ENCODE measurements at places on chromosomes 2 and 18.

DNA sequence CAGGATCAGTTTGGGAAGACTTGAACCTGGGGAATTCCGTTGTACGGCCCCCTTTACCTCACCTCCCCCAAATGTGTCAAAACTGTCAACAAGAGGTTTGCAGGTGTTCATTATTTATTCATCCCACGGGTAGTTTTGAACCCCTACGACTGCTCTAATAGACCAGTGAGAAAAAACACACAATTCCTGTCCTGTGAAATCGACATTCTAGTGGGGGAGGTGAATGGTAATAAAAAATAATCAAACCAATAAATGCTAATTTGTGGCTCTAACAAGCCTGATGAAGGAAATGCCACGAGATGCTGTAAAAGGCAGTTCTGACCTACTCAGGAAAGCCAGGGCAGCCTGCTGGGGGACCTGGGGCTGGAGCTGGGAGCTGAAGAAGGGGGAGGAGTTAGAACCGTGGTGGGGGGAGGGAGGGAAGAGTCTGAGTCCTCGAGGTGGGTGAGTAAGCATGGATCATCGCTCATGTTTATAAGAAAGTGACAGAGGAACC lies 463 bp upstream of the DNAJB2 start:
- DNase-seq, result no peak

DNA sequence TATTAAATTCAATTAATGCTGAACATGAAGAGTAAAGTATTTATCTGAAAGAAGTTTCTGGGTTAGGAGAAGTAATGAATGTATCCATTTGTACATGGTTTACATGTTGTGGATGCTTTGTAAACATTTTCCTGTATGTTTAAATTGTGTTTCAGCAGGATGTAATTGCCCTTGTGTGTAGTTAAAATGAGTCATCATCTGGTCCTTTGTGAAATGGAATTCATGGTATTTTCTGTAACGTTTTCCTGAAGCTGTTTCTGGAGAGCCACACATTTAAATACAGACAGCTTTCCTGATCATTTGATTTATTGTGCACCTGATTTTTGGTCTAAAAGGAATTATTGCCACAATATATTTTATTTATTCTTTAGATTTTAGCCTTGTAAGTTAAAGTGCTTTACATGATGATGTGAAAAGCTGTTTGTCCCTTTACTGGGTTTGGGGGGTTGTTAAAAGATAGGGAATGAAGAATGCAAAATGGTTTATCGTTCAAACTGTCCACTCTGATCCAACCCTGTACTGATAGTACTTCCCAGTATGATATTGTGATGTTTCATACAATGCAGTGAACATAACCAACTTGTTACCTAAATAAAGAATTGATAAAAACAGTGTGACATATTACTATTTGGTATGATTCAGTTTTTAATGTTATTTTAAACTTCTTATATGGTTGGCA lies 41.7 kb upstream of the SLC3A1 start:
- DNase-seq, result no peak

DNA sequence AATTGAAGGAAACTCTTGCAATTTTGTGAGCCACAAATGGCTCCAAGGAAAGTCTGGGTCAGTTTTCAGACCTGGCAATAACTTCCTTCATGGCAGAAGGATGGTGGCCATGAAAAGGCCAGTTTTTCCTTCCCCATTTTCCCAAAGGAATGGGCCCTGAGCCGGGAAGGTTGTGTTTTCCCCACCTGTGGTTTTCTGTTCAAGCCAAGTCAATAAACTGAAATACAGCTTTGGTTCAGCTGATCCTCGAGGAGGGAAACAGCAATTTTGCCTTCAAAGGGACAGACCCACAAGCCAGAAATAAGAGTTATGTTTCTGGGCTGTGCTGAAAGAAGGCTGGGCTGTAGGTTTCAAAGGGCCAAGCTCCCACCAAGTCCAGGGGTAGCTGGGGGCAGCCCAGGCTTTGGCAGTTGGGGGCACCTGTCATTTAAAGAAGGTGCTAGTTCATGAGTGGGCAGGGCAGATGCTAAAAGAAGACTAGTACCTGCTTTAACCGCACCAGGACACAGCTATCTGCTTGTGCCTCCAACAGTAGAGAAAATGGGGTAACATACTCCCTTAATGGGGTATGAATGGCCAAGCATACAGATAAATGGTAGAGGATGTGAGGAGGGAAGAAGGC lies 97.0 kb downstream of the TTC32 start:
- DNase-seq, result no peak

DNA sequence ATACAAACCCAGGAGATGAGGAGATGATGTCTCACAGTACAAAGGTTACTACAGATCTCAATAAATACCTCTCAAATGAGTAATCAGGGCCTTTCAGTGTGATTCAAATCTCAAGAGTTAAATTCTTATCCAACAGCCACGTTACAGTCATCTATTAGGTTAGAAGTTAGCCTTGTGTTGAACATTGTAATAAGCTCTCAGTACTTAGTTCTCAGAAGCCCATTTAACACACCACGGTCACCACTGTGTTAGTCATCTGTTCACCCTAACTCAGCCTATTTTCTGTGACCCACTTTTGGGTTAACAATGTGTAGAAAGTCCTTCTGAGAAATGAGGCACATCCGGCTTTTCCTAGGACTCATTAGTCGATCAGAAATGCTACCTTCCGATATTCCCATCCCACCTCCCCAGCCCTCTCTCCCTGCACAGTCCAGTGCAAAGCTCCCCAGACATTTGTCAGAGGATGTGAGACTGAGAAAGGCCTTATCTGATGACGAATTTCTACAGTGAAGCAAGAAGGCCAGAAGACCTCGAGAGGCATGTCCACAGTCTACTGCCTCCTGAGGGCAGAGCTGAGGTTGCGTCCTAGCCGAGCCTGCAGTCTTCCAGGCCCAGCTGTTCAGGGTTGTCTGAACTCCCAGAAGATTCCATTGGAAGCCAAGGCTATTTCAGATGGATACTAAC lies 92.6 kb downstream of the ACTR2 start:
- DNase-seq, result no peak

DNA sequence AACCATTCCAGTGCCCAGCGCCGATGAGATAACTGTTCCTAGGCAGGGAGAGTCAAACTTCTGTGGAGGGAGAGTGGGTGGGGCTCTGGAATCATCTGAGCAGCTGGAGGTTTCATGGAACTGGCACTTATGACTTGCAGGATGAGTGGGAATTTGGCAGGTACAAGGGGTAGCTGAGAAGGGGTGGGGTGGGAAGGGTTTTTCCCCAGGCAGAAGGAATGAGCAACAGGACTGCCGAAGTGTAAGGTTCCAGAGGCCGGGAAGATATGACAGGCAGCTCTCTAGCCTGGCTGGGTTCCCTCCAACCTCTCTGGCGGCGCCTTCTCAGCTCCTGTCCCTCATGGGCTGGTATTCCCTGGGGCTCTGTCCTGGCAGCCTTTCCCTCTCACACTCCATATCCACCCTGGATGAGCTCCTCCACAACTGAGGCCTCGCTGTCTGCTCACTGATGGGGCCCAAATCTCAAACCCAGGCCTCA lies 2.5 kb upstream of the TET3 start:
- DNase-seq, result no peak

DNA sequence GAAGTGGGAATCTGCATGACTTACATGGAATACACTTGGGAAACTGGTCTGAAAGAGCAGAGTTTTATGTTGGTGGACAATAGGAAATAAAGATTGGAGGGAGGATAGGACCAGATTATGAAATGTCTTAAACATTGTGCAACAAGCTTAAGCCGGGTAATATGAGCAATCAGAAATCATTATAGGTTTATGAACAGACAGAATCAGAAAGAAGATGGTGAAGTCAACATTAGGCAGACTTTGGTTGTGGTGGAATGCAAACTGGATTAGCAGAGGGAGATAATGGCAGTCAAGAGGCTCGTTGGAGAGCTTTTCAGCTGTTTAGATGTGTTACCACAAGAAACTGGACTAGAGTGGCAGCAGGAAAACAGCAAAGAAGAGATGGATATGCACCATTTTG lies 43.5 kb downstream of the CRIM1 start:
- DNase-seq, result no peak

DNA sequence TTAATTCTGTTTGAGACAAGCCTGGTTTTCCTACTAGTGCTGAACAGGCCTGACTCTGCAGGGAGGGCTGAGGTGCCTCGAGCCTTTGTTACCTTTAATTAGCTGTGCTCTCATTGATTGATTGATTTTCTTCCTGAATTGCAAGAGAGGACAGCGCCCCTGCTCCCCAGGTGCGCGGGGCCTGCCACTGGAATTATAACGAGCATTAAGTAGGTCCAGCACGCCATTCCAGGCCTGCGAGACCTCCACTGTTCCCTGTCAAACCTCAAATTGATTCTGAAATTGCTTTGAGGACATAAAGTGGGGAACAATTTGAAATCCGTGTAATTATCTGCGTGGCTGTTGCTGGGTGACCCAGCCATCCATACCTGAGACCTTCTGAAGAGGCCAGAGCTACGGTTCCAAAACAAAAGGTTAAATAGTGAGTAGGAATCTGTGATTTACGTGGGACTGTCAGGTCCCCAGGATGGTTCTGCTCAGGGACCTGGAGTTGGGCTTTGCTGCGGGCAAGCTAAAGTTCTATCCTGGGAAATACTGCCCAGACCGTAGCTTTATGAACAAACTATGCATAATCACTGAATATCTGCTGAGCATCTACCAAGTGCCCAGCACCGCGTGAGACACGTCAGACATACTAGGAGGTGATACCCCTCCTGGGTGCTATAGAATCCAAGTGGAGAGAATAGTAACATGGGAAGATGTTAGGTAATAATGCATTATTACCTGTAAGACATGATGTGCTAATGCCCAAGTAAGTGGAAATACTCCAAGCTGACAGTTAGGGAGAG lies 104.1 kb downstream of the ZBTB7C start:
- DNase-seq, result no peak
